Stimulated activated CD4-positive, alpha-beta T cell treated with anti-CD3 and anti-CD28 coated beads, Interleukin-12 subunit alpha, Interleukin-12 subunit beta, amount 100 ng/mL, for 4 hours (primary cell): ENCODE measurements at places on chromosomes 13 and 19.

GRCh38 chr13:97212601-97213040, 9.5 kb upstream of the MBNL2 start:
- no peak for DNase-seq

- no peak for DNase-seq
Observed at GRCh38 chr13:46797501-46798237, 708 bp upstream of the ESD start.

- no peak for DNase-seq
Observed at GRCh38 chr13:89923736-89924135, 1423.8 kb upstream of the MIR17HG start.

GRCh38 chr13:58698531-58698930, 1067.0 kb downstream of the PCDH17 start:
- DNase-seq, result no peak

- no peak for DNase-seq
Observed at GRCh38 chr19:2079865-2080301, 16.2 kb downstream of the MOB3A start.

DNA sequence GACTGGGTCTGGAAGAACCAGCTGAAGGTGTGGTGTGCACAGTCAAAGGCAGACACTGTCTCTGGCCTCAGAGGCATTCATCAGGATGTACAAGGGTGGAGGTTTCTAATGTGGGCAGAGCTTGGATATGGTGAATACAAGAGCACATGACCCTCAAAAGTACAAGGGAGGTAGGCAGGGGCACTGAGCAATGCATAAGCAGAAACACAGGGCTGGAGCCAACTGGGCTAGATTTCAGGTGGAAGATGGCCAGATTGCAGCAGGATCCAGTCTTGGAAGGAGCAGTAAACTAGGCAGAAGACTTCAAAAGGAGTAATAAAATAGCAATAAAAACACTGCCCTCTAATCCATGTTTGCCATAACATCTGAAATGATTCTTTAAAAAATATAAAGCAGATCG, 417.1 kb downstream of the OLFM4 start:
- DNase-seq, result no peak

DNA sequence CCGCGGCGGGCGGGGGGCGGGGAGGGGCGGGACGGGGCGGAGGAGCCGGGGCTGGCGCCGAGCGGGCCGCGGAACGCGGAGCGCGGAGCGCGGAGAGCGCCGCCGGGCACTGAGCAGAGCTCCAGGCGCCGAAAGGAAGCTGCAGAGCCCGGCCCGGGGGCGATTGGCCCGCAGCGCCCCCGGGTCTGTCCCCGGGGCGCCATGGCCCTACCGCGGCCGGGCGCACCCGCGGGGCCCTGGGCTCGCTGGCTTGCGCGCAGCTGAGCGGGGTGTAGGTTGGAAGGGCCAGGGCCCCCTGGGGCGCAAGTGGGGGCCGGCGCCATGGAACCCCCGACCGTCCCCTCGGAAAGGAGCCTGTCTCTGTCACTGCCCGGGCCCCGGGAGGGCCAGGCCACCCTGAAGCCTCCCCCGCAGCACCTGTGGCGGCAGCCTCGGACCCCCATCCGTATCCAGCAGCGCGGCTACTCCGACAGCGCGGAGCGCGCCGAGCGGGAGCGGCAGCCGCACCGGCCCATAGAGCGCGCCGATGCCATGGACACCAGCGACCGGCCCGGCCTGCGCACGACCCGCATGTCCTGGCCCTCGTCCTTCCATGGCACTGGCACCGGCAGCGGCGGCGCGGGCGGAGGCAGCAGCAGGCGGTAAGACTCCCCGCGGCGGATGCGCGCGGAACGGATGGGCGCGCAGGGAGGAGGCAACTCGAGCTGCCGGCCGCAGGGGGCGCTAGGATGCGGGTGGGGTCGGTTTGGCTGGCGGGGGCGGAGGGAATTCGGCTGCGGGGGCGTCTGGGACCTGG, at the start of gene PDE4A:
Gene PDE4A, plus strand, starts transcription at position 95 of the 796 bp plus-strand sequence. Its CDS starts 227 bp downstream, at position 322.
- DNase-seq, result no peak

GRCh38 chr19:23366437-23366836, 28.8 kb downstream of the ZNF91 start:
- DNase-seq, result no peak

GRCh38 chr19:3805859-3806258, 19.7 kb upstream of the MATK start:
- DNase-seq, result no peak

DNA sequence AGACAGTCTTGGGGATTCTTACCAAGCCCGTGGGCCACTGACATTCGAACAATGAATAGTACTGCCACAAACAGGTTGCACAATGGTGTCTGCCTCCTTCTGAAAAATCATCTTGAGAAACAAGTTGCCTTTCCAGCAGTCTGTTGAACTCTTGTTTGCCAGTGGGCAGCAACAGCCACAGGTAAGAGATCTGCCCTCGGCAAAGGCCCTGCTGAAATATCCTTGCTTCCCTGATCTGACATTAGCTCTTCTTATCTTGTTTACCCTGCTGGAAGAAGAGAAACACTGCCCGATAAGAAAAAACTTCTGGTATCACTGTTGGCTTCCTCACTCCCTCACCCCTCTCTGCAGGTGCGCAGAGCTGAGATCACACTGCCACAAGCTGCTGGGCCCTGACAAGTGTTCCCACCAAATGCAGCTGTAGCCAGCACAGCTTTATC, 2.0 kb downstream of the DOCK9 start:
- DNase-seq, result no peak

DNA sequence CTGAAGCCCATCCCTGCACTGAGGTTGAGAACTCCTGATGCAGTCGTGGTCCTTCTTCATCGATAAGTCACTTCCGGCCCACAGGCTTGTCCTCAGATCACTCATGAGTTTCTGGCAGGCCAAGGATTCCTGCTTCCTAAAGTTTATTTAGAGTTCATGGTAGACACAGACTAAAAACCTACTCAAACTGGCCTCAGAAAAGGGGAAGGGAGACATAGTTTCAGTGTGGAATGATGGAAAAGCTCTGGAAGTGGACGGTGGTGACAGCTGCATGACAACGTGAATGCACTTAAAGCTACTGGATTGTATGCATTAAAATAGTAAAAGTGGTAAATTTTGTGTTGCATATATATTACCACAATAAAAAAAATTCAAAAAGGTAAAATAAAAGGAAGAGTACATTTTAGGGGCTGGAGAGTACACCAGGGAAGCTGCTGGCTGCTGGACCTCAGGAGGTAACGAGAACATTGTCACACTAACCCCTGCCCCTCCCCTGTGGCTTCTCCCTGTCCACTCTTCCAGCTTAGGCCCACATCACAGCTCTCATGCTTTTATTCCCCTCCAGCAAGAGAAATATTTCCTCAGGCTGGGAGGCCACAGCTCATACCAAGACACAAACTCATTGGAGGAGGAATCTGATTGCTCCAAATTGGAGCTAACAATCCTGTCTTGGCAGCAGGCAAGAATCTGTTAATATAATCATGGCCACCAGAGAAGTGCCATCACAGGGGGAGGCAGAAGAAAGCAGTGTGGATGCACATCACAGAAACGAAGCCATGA, 741.0 kb downstream of the UQCRFS1 start:
- DNase-seq, result no peak

DNA sequence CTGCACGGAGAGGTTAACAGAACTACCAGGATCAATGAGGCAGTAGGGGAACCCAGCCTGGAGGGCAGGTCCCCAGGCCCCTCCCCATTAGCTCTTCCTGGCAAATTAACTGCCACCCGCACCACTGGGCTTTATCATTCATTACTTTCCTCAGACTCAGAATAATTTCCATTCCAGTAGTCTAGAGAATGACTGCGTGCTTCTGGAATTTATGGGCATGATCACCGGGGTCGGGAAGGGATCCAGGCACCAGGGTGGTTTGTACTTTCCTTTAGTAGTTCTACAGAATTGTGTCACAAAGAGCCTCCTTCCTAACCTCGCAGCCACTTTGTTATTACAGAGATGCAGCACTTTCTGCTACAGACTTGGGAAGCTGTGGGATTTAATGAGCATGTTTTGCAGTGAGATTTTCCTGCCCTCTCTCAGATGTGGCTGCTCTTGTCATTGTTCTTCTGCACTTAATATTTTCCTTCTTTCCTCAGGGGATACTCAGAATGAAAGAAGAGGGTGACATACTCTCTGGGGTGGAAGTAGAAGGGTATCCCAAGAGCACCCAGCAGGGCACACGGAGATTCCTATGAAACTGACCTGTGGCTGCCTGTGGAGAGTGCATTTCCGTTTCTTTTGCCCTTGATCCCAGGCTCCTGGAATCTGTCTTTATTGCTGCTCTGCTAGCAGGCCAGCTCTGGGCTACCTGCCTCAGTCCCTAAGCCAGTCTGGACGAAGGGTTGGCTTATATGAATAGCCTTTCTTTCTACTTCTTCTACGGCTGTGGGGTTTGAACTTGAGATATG, 285.0 kb upstream of the SLC10A2 start:
- no peak for DNase-seq

- no peak for DNase-seq
Observed at GRCh38 chr13:97011446-97012131, 17.3 kb upstream of the OXGR1 start.

GRCh38 chr13:110812121-110812868, 98.8 kb downstream of the ING1 start:
- DNase-seq, result no peak

GRCh38 chr19:15532779-15533521, 24.6 kb downstream of the CYP4F22 start:
- DNase-seq, result no peak

- DNase-seq, result no peak
Observed at GRCh38 chr19:10533646-10534386, 9.9 kb upstream of the ATG4D start.

GRCh38 chr13:87147076-87147475, 524.1 kb upstream of the SLITRK5 start:
- DNase-seq, result no peak
